ENCODE measurements at places on chromosomes 1 and 21.

DNA sequence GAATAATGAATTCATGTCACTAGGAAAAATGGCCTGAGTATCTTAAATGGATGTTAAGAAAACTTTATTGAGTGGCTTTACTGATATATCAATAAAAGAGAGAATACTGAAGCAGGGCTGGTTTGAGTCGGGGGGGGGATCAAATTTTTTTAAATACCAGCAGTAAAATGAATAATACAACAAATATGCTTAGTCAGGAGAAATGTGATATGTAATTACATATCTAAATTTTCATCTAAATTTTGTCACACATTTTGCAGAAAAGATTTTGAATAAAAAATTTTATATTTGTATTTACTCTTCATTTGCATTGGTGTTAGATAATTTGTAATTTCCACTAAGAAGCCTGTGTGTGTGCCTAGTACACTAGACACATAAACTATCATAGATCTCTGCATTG lies 2300.2 kb downstream of the MRPL39 start:
- no peak for DNase-seq

DNA sequence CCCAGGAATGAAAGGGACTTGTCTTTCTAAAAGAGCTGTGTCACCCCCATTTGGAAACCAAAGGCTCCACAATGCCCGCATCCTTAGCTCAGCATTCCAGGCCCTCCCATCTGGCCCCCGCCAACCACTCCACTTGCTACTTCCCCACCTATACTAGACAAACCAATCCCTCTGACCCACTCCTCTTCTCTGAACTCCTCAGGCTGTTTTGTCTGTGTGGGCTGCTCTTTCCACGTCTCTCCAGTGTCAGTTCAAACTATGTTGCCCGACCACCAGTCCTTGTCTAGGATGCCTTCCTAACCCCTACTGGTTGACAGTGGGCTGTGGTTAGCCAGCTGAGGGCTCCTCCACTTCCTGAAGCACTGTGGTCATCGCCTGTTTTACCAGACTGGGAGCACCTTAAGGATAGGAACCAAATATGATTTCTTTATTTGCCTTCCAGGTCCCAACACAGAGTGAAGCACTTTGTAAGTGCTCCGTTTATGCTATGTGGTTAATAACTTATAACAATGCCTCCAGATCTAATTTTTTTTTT lies 8.1 kb upstream of the COA7 start:
- no peak for DNase-seq

GRCh38 chr1:242522996-242523718 lies 1.3 kb downstream of the PLD5 start:
- no peak for DNase-seq

GRCh38 chr1:198597690-198598430 lies 41.0 kb upstream of the PTPRC start:
- DNase-seq, result no peak

Measured in T follicular helper cell (primary cell).